ENCODE measurements at places on chromosomes 4 and X. TPM values are rescaled to one million over a fixed set of nuclear protein-coding genes. Genes with fewer than 3 reads are reported as not detected.

The GABRB1 gene
- total RNA-seq: not detected

The CT83 gene
- not detected for total RNA-seq

The ZFYVE28 gene
- 9.3 TPM for total RNA-seq

The MAGIX gene
- total RNA-seq: 1.3 TPM

The NAA11 gene
- total RNA-seq: not detected

The EDA2R gene
- total RNA-seq: 0.93 TPM

The NDST3 gene
- total RNA-seq: not detected

The MAGEB17 gene
- not detected for total RNA-seq

The SPANXA1 gene
- not detected for total RNA-seq

The CSTF2 gene
- 54.3 TPM for total RNA-seq

The NOP14 gene
- 106 TPM for total RNA-seq

The CXorf65 gene
- total RNA-seq: 31.2 TPM

The YY2 gene
- total RNA-seq: 1.3 TPM

The MND1 gene
- 41.9 TPM for total RNA-seq

The NUDT11 gene
- total RNA-seq: 2.4 TPM

The AGTR2 gene
- not detected for total RNA-seq

The USP26 gene
- not detected for total RNA-seq

The TMEM150C gene
- total RNA-seq: not detected

The DUSP21 gene
- not detected for total RNA-seq

The ZNF157 gene
- 0.79 TPM for total RNA-seq

The CT45A3 gene
- not detected for total RNA-seq

The RBM41 gene
- total RNA-seq: 12.0 TPM

The BEX4 gene
- total RNA-seq: 10.0 TPM

The SHROOM4 gene
- total RNA-seq: not detected

The HMGN5 gene
- total RNA-seq: 5.5 TPM

The IGBP1 gene
- total RNA-seq: 46.3 TPM

The TBC1D8B gene
- total RNA-seq: 0.82 TPM

The DUSP9 gene
- 0.14 TPM for total RNA-seq

The SH3BGRL gene
- 46.9 TPM for total RNA-seq

The SSX4B gene
- not detected for total RNA-seq

The MSL3 gene
- 51.6 TPM for total RNA-seq

The HS6ST2 gene
- 0.76 TPM for total RNA-seq

The PNMA5 gene
- total RNA-seq: 0.05 TPM

The NEUROG2 gene
- total RNA-seq: 0.11 TPM

The FAM184B gene
- not detected for total RNA-seq

The CT47B1 gene
- total RNA-seq: not detected

The ADAD1 gene
- not detected for total RNA-seq

The ENOX2 gene
- total RNA-seq: 12.5 TPM

The BMP3 gene
- total RNA-seq: not detected

The NSDHL gene
- total RNA-seq: 20.0 TPM

The SRPK3 gene
- total RNA-seq: not detected
